ENCODE measurements at places on chromosomes 6 and 20. TPM values are rescaled to one million over a fixed set of nuclear protein-coding genes. Genes with fewer than 3 reads are reported as not detected.

PROCR gene
- total RNA-seq, result 21.1 TPM

GTSF1L gene
- not detected for total RNA-seq

NINL gene
- 5.2 TPM for total RNA-seq

MYCT1 gene
- total RNA-seq, result 20.6 TPM

COL21A1 gene
- total RNA-seq, result 93.0 TPM

MOCS3 gene
- total RNA-seq, result 3.2 TPM

PSMA7 gene
- total RNA-seq, result 213 TPM

MRPS18A gene
- 39.4 TPM for total RNA-seq

TUBB2B gene
- 0.80 TPM for total RNA-seq

CALHM5 gene
- total RNA-seq, result 1.5 TPM

HLA-G gene
- 0.65 TPM for total RNA-seq

CSE1L gene
- 37.5 TPM for total RNA-seq

PNPLA1 gene
- total RNA-seq, result 0.28 TPM

MANEA gene
- 5.7 TPM for total RNA-seq

LRRC1 gene
- 1.5 TPM for total RNA-seq

ERVFRD-1 gene
- total RNA-seq, result not detected

PPIL6 gene
- 3.1 TPM for total RNA-seq

ULBP2 gene
- total RNA-seq, result 2.4 TPM

SLA2 gene
- 0.38 TPM for total RNA-seq

TEAD3 gene
- total RNA-seq, result 36.0 TPM

STMND1 gene
- not detected for total RNA-seq

ZNF311 gene
- total RNA-seq, result 0.23 TPM

FOXO3 gene
- total RNA-seq, result 37.6 TPM

EFCAB8 gene
- total RNA-seq, result not detected

SLC26A8 gene
- 0.11 TPM for total RNA-seq

VTA1 gene
- total RNA-seq, result 33.9 TPM

NOX3 gene
- not detected for total RNA-seq

BMP2 gene
- 2.5 TPM for total RNA-seq

NNAT gene
- total RNA-seq, result 0.24 TPM

C4B gene
- total RNA-seq, result 68.0 TPM

TXLNB gene
- total RNA-seq, result 93.3 TPM

PBOV1 gene
- total RNA-seq, result not detected

EPHA7 gene
- total RNA-seq, result 15.1 TPM

TREM1 gene
- total RNA-seq, result 0.98 TPM

STX16 gene
- 27.5 TPM for total RNA-seq

JPH2 gene
- 118 TPM for total RNA-seq

NKX2-4 gene
- not detected for total RNA-seq

CSNK2B gene
- 122 TPM for total RNA-seq

IL17A gene
- total RNA-seq, result not detected

COQ3 gene
- total RNA-seq, result 28.6 TPM

ARMC12 gene
- total RNA-seq, result 0.37 TPM

C6orf163 gene
- total RNA-seq, result 2.0 TPM

SNRPB2 gene
- total RNA-seq, result 31.7 TPM
